ENCODE measurements at places on chromosomes 1 and 21.

DNA sequence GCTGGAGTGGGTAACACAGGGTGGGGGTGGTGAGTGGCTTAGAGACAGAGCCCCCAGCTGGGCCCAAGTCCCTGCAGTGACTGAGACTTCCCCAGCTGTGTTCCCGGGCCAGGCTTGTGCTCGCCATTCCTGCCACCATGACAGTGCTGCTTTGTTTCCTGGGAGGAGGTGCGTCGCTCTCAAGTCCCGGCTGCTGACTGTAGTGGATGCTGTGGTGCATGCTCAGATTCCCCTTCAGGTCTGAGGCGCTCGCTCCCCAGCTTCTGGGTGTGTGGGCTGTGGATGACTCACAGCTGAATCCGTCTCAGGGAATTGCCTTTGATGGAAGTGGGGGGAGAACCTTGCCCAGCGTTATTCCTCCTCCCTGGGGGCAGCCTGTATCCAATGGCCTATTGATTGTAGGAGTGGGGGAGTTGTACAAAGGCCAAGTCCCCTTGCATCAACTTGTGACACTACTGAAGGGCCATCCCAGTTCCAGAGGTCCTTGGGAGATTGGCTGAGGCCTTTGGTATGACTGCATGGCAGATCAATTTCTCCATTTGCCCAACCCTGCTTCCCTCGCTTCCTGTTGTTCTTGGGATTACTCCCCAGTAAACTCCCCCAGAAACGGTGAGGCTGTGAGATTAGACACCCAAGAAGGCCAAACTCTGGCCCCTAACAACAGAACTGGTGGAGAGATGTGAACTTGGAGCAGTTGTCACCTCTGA lies 17.8 kb upstream of the POU3F1 start:
- no peak for DNase-seq

DNA sequence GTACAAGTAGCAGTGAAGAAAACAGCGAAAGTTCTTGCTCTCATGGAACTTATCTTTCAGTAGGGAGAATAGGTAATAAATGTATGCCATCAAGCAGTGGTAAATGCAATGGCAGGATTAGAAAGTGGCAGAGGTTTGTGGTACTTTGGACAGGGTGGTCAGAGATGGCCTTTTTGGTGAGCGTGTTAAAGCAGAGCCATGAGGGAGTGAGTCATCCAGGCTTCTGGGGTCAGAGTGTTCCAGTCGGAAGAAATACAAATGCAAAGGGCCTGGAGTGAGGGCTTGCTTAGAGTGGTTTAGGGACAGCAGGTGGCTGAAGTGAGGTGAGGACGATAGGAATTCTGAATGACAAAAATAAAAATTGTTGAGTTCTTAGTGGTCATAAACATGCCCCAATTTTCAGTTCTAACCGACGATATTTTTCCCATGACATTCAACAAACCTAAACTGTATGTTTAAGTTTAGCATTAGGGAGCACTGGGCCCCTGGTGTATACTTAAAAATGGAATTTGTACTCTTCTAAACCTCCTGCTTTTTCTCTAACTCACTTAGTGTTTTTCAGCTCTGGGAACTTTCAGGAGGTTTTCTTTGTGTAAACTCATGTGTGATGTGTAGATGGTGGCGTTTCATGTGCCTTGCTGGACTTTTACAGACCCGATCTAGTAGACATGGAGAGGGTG lies 78.2 kb downstream of the MACF1 start:
- no peak for DNase-seq

- DNase-seq: no peak
Observed at GRCh38 chr1:167196166-167196565, 24.5 kb upstream of the POU2F1 start.

GRCh38 chr1:14678011-14678638 lies 79.6 kb downstream of the KAZN start:
- DNase-seq: no peak

DNA sequence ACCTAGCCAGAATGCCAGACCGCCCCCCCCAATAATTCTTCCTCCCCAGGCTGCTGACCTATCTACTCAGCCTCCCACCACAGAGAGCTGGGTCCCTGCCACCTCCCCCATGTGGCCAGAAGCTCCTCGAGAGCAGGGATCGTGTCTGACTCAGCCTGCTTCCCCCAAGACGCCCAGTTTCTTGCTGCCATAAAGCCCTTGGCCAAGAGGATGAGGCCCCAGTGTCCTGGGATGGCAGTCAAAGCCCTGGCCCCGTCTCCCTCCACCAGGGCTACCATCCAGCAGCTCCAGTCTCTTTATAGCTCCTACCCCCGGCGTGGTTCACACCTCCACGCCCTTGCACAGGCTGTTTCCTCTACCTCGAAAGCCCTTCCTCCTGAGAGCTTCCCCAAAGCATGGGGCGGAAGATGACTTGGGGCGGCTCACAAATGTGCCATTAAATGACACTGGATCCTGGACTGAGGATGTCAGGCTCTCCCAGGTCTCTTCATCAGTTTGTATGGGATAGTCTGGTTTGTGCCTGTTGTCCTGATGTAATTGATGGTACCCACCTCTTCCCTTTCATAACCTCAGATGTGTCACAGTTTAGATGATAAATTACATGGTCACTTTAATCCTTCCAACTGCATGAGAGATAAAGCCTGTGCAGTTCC lies 13.2 kb downstream of the ADGRB2 start:
- DNase-seq: no peak

GRCh38 chr1:145949219-145949618 lies 8.6 kb downstream of the LIX1L start:
- no peak for DNase-seq

- DNase-seq: peak; percentile 26
Observed at GRCh38 chr1:169604781-169605560, 18.7 kb upstream of the F5 start.

DNA sequence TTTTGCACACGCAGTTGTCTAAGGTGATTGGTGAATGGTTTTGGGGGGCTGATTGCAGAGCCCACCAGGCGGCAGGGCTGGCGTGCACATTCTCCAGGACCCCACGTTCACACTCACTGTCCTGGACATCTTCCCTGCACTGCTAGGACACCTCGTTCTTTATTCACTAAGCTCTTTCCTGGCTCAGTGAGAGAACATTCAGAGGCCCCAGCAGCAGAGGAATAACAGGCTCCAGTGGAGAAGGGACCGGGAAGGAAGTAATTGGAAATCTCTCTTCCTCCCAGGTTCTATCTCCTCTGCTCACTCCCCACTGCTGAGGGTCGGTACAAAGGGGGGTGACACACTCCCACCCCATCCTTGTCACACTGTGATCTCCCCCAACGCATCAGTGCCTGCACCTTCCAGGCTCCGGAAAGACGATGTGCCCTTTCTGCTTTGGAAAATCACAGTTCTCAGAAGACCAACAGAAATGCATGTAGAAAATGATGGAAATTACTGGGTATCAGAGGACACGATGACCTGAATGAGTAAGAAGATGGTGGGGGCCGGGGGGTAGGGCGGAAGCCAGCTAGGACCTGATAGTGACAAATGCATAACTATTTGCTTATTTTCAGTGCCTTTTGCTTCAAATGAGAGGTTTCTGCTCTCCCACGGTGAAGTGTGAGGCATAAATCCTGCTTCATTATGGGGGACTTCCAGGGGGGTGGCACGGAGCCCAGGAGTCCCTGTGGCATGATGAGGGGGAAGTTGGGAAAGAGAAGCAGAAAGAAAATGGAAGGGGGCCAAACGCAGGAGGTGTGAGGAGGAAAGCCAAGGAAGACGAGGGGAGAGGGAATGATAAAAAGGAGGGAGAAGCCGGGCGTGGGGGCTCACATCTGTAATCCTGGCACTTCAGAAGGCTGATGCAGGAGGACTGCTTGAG lies 25.2 kb upstream of the KIF26B start:
- no peak for DNase-seq

DNA sequence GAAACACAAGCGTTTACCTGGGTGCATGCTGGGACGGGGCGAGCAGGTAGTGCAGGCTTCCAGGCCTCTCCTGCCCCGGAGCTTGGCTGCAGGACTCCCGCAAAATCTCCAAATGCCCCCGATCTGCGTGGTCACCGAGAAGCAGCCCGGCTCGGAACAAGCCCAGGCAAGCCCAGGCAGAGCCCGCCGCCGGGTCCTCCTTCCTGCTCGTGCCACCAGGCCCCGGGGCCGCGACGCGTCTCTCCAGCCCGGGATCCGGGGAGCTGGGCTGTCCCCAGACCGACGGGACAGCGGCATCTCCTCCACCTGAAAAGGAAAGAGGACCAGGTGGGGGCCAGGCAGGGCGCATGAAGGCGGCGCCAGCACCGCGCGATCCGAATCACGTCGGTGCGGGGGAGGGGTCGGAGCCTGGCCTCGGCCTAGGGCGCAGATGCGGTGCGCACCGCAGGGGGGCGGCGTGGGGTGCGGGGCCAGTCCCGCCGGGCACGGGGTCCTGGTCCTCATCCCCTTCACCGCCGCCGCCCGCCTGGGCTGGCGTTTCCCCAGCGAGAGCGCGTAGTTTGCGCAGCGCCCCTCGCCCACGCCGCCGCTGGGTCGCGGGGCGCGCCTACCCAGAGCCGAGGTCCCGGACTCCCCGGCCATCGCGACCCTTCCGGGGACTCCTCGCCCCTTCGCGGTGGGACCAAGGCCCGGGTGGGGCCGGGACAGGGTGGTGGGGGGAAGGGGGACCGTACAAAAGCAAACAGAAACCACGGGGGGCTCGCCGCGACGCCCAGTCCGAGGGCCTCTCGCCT lies 52.4 kb upstream of the H6PD start:
- no peak for DNase-seq

DNA sequence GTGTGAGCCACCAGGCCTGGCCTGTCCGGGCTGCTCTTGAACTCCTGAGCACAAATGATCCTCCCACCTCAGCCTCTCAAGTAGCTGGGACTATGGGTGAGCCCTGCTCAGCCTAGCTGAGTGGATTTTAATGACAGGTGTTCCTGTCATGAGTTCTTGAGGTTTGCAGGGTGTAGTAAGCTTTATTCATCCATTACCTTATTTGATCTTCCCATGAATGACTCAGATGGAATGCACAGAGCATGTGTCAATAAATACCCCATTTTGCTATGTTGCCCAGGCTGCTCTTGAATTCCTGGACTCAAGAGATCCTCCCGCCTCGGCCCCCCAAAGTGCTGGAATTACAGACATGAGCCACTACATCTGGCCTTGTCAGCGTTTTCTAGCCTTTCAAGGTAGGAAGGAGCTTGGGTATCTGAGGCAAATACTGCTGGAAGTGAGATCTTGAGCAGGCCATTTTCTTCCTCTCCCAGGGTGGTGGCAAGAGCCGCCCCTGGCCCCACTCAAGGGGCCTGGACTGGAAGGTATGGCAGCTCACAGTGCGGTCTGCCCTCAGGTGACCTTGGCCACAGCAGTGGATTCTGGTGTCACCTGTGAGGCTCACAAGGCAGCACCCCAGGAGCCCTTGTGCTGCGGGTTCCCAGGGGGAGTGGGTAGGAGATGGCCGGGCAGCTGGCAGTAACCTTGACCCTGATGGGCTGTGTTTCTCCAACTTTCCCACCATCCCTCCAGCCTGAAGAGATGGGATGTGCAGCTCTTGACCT lies 20.0 kb downstream of the PIK3CD start:
- no peak for DNase-seq

GRCh38 chr1:203146537-203146936 lies 19.0 kb downstream of the ADORA1 start:
- DNase-seq: no peak

DNA sequence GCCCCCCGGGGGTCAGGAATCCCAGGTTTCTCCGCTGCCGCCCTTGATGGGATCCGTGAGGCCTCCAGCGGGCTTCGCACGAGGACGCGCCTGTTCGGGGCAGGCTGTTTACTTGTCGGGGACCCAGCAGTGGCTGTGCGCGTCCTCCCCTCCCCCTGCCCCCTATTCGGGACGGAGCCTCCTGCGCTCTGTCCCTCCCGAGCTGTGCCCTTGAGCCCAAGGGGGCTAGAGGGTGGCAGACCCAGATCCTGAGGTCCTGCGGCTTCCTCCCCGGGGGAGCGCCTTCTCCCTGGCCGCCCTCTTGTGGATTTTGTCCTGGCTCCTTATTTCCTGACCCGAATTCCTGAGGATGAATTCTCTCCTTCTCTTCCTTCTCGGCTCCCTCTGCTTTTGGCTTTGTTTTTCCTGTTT lies 38.4 kb downstream of the PIK3CD start:
- DNase-seq: no peak

DNA sequence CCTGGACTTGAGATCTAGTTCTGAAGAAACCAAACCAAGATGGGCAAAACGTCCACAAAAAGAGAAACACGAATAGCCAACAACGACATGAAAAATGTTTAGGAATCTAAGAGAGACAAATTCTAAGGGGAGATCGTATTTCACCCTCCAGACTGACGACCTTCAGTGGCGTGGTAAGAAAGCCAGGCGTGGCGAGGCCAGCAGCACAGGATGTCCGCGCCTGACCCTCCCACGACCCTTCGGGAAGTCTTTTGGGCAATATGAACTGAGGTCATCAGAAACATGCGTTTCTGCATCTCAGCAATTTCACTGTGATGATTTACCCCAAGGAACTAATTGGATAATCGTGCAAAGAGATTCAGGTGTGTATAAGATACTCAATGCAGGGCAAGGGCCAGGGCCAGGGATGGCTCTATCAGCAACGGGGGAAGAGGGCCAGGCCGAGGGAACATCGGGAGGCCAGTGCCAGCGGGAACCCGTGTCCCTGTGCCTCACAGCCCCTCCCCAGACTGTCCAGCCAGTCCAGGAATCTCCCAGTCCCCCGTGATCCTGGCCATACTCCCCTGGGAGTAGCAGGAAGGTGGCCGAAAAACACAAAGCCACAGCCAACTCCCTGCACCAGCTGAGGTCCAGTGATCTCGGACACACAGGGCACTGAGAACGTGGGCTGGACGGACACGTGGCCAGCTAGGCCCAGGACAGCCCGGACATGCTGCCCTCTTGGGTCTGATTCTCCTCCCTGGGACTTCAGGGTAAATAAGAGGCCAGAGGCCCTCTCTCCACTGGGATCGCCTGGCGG lies 53.6 kb upstream of the ADARB1 start:
- DNase-seq: no peak

DNA sequence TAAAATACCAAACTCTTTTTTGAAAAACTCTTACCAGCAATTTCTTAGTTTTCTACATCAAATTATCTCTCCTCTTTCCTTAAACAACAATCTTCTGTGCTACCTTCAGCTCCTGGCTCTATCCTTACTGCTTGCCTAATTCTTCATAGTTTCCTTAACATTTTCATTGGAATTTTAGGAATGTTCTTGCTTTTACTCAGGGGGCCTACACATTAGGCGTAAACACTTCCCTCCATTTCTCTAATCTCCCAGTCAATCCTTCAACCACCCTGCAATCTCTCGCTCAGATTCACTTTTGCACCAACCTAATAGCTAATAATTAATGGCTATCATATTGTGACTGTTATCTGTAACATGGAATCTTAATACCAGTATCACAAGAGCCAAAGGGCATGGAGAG lies 50.1 kb downstream of the ADAMTS5 start:
- no peak for DNase-seq

GRCh38 chr1:234755449-234755863 lies 145.5 kb upstream of the IRF2BP2 start:
- DNase-seq: no peak

- no peak for DNase-seq
Observed at GRCh38 chr1:224433701-224434672, 610 bp downstream of the WDR26 start.

Measured in stimulated activated CD4-positive, alpha-beta T cell treated with anti-CD3 and anti-CD28 coated beads, TNF-alpha, amount 100 ng/mL, for 1 hour (primary cell).